ENCODE measurements at places on chromosomes 16 and 17.

GRCh38 chr17:32928586-32929535, 908 bp downstream of the TMEM98 start:
- DNase-seq: no peak

DNA sequence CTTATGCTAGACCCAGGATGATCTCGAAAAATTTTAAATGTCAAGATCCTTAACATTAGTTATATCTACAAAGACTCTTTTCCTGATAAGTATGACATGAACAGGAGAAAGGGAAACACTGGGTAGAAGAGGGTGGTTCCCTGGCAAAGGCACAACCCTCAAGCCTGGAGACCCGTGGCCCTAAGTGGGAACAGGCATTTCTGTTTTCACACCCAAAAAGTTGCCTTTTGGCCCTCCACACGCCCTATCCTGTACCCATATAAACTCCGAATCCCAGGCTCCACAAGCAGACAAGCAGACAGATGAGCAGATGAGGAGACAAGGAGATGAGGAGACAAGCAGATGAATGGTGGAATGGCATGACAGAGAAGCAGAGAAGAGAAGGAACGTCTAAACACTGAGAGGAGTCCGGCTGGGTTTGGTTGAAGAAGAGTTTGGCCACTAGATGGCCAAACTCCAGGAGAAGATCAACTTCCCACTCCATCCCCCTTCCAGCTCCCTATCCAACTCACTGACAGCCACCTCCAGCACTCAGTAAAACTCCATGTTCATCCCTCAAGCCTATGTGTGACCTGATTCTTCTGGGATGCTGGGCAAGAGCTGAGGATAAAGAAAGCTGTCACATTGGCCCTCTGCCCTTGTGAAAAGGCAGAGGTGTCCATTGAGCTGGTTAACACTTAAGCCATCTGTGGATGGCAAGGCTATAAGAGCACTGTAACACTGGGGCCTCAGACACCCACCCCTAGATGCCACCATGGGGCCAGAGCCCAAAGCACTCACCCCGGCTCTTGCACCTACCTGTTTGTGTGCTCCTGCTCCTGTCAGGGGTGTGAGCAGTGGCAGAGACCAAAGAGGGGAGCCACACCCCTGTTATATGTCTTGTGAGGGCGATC, 139.6 kb upstream of the FAM20A start:
- no peak for DNase-seq

DNA sequence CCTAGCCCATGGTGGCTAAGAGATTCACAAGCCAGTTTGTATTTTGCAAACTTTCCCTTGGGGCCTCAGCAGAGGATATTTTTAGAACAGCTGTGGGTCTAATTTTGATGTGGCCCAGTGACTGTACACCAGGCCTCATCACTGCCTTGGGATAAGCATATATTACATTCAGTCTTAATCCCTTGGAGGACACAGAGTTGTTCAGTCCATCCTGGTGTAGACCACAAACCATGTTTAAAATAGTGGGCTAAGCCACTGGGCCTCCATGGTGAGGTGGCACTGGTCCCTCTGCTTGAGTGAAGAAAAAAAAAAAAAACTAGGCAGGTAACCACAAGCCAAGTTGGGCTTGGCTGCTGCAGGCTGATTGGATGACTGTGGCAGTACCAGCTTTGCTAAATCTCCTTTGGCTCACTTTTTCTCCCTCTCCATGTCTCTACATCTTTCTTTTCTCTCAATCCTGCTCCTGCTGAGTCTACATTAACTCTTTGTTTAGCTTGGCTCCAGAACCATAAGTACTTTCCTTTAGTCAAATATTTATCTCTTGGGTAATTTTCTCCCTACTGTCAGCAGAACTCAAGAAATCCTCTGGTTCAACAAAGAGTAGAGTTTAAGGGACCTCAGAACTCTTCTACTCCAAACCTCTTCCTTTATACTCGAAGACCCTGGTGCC, 120.0 kb upstream of the TBX2 start:
- no peak for DNase-seq

GRCh38 chr16:73323880-73324279, 276.0 kb upstream of the ZFHX3 start:
- DNase-seq: no peak

DNA sequence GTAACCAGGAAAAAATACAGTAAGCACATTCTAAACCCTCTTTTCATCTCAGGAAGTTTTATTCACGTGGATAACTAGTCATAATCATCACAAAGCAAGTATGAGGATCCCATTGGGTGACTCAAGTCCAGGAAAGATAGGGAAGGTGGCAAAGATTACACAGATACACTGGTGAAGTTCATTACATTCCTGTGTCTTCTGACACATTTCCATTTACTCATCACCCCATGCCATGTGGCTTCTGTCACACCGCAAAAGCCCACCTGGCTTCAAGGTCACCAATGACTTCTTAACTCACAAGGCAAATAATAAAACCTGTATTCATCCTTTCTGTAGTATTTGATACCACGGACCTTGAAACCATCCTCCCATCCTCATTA, 17.0 kb downstream of the HS3ST3A1 start:
- no peak for DNase-seq

- DNase-seq: no peak
These were observed 1.2 kb downstream of the SOX15 start for GRCh38 chr17:7588553-7589203.

DNA sequence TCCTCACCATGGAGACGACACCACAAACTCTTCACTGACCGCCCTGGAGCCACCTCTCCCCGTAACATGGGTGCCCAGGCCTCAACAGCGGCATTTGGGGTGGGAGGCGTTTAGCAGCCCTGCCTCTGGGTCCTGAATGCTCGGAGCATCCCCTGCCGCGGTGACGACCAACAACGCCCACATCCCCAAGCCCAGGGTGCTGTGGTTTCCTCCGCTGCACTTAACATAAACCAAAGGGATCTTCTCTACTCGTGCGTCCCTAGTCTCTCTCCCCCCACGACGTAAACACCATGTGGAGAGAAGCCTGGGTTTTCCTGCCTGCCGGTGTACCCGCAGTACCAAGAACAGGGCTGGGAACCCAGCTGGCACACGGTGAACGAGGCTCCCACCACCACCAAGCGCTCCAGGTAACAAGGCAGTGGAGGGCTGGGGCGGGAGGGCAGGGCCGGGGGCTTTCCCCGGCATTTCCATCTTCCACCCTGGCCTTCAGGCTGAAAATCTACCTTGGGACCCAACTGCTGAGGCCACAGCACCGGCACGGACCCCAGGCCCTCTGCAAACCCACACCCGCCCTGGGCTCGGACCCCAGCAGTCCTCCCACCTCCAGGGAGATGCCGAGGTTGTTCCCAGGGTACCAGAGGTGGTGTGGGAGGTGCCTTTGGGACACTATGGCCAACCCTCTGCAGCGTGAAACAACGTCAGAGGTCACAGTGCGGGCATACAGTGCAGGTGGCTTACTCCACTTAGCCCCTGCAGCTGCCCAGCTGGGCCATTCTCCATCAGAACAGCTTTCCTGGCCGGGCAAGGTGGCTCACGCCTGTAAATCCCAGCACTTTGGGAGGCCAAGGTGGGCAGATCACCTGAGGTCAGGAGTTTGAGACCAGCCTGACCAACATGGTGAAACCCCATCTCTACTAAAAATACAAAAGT, 54.3 kb downstream of the TIMM22 start:
- DNase-seq: no peak

Measured in retinal pigment epithelial cell (primary cell).